ENCODE measurements at places on chromosomes 12 and 14.

DNA sequence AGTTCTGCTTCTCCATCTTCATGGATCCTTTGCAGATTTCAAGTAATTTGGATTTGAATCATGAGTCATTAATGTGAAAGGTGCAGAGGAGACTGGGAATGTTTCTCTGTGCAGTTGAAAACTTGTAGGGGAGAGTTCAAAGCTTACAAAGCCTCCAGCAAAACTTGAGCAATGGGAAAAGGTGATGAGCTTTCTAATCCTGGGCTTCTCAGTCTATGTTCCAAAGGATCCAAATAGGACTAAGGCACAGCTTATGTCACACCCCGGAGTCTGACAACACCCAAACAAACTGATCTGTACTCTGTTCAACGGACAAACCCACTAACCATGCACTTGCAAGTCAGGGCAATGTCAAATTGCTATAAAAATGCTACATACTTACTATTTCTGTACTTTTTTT, 134.8 kb downstream of the DUSP6 start:
- no peak for DNase-seq

DNA sequence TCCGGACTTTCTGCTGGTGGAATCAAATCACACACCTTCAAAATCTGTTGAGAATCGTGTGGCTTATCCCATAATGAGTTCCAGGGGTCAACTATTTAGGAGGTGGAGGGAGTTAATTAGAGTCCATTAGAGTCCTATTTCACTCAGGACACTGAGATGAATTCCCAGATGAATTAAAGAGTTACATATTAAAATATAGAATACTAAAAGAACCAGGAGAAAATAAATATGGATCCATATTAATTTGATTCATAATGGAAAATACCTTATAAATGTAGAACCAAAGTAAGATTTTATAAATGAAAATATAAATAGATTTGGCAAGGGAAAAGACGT, 44.6 kb upstream of the C14orf132 start:
- no peak for DNase-seq

- no peak for DNase-seq
Observed at GRCh38 chr14:100899884-100900771, 3.4 kb downstream of the RTL1 start.

GRCh38 chr12:124520265-124520701, 47.1 kb downstream of the NCOR2 start:
- no peak for DNase-seq

- DNase-seq, result peak; percentile 78
Observed at GRCh38 chr12:59699421-59700152, 103.8 kb downstream of the SLC16A7 start.

- no peak for DNase-seq
Observed at GRCh38 chr12:3185260-3185870, 108.2 kb downstream of the TSPAN9 start.

DNA sequence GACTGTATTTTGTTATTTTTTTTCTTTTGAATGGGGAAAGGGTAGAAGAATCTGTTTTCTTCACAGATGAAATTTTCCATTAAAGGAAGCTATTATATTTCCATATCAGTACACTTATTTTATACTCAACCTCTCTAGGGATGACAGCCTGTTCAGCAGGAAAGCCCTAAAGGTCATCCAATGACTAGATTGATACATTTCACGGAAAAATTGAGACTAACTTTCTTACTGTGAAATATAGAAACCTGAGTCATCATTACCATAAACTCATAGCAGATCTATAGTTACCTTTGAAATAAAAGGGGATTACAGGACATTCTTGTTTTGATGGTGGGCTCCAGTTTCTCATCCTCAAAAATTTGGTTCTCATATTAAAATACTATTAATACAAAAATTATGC, 36.1 kb upstream of the PTCSC3 start:
- no peak for DNase-seq

GRCh38 chr12:26713885-26714383, 119.1 kb downstream of the ITPR2 start:
- DNase-seq, result no peak

- peak; percentile 42 for DNase-seq
Observed at GRCh38 chr12:96578526-96579125, 89.2 kb downstream of the CFAP54 start.

GRCh38 chr12:122499991-122500684, 594 bp downstream of the ZCCHC8 start:
- peak; percentile 38 for DNase-seq

GRCh38 chr12:131211340-131211938, 257.7 kb downstream of the ADGRD1 start:
- no peak for DNase-seq

GRCh38 chr12:39354955-39355354, 88.0 kb downstream of the KIF21A start:
- no peak for DNase-seq

DNA sequence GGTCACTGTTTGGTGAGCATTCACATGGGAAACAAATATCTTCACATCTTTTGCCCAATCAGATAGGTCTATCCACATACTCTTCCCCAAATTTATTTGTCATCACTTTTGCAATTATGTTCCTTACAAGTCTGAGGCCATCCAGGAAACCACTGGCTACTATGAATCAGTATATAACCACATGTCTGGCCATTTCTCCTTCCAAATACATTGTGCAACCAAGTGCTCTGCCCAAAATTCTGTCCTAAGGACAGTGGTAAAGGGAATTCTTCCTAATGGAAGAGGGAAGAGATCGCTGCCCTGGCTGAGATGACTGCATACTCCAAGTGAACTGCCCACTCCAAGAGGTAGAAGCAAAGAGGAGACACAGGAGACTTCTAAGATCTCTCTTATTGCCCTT, 148.9 kb upstream of the MAX start:
- peak; percentile 97 for DNase-seq

DNA sequence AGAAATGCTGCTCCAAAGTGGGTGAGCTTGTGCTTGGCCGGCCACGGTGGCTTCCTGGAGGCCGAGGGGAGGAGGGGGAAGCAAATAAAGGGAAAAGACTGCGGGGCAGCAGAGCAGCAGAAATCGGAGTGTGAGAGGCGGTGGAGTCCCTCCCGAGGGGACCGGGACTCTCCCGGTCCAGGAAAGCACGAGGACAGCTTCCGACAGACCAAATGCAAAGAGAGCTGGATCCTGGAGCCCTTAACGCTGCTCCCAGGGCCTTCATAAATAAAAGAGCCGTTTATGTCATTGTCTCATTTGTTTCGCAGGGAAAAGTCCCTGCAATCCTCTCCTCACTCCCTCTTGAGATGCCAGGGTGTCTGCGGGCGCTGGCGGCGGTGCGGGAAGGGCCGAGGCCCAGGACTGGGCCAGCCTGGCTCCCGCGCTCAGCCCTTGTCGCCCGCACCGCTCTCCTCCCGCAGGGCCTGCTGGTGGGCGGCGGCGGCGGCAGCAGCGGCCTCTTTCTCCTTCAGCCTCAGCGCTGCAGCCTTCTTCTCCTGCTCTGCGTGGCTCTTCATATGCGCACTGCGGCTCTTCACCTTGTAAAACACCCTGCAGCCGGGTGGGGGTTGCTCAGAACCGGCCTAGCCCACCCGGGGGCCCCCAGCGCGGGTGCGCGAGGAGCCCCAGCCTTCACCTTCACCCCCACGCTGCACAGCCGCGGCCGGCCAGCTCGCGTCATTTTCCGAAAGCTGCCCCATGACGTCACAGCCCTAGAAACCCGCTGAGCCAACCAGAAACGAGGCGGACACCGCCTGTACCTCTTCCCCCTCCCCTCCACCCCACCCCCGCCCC, 4.5 kb upstream of the PNMA1 start:
- DNase-seq, result no peak

GRCh38 chr12:5730962-5731361, 214.1 kb downstream of the ANO2 start:
- no peak for DNase-seq

DNA sequence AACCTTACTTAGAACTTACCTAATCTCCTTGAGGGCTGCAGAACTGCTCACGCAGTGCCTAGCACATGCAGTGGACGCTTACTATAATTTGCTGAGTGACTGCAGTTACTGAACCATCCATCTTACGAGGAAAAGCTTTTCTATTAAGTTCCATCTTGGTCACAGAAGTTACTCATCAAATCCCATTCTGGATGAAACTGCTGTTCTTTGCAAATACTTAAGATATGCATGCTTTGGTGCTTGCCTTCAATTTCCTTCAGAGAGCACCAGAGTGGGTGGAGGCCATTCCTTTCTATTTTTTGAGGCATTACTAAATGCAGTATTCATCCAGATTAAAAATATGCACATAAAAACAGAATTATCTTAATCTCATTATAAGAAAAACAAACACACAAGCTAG, 17.7 kb upstream of the PELI2 start:
- DNase-seq, result no peak

GRCh38 chr14:99537399-99537798, 56.2 kb downstream of the CCNK start:
- DNase-seq, result no peak

DNA sequence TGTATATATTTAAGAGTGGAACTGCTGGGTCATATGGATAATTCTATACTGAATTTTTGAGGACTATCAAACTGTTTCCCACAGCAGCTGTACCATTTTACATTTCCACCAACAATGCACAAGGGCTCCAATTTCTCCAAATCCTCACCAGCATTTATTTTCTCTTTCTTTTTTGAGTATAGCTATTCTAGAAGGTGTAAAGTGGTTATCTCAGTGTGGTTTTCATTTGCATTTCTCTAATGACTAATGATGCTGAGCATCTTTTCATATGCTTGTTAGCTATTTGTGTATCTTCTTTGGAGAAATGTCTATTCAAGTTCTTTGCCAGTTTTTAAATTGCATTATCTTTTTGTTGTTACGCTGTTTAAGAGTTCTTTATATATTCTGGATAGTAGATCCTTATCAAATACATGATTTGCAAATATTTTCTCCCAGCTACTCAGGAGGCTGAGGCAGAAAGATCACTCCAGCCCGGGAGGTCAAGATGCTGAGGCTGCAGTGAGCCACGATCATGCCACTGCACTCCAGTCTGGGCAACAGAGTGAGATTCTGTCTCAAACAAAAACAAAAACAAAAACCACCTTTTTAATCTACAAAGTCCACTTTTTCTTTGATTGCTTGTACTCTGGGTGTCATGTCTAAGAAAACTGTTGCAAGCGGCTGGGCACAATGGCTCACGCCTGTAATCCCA, 32.8 kb downstream of the GTF2A1 start:
- no peak for DNase-seq

Data from stromal cell of bone marrow (primary cell).